ENCODE measurements at places on chromosomes 1 and 21.

DNA sequence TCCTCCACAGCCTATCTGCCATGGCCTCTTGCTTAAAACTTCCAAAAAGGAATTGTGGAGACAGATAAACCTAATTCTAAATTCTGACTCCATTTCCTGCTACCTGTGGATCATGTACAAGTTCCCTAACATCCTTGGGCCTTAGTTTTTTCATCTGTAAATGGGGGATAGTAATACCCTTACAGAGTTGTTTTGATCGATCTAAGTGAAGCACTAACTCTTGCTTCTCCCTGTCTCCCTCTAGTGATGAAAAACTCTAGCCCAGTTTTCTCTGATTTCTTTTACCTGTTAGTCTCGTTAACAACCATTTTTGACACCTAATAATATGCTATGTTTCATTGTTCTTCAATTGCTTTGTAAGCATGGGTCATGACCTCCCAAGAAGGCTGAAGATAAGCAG lies 65.9 kb downstream of the TM2D1 start:
- peak; percentile 10 for DNase-seq

DNA sequence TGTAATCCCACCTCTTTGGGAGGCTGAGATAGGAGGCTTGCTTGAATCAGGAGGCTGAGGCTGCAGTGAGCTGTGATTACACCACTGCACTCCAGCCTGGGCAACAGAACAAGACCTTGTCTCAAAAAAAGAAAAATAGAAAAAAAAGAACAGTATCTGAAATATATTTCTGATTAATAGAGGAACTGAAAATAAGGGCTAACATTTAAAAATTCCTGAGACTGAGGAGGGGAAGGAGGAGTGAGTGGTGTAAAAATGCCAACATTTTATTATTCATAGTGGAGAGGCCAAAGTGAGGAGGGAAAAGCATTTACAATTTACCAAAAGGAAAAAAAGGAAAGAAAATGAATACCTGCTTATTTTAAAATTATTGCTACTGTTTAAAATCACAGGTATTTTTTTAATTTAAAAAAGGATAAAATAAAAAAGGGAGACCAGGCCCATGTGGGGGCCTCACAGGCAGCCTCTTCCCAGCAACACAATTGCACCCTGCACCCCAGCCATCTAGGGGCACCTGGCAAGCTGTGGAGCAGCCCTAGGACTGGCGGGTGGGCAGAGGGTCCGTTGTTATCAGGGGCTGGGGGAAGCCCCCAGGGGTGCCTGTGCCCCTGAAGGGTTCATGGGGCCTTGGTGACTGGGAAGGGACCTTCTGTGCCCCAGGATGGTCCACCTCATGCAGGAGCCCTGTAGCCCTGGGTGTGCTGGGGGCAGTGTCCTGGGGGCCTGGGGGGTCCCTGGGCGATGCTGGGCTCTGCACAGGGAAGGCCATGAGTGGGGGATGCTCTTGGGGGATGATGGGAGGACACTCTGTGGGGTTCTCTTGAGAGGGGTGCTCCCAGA lies 34.8 kb upstream of the ADARB1 start:
- DNase-seq, result no peak

GRCh38 chr1:221751226-221751887 lies 9.5 kb upstream of the DUSP10 start:
- DNase-seq, result no peak

DNA sequence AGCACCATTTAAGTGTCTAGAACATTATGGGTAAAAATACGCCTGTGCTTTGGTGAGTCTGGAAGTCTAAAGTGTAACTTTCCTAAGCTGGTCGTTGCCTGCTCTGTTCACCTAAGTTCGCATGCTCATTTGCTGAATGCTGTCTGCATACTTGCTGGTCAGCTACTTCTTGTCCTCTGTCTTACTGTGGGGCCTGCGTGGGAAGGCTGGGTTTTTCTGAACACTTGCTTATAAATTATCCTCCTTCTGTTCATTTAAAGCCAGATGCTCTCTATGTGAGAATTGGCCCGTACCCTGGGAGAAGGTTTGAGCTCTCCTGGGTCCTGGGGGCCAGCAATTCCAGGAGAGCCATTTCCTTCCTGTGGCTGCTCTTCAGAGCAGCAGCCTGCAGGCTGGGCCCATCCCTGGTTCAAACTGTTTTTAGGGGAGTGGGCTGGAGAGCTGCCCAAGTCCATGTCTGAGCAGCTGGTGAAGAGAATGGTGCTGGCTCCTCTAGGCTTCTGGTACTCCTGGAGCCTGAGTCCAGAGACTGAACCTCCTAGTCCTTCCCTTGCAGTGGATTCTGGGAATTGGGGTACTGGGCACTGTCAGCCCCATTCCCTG lies 75.7 kb downstream of the GALNT2 start:
- no peak for DNase-seq

GRCh38 chr1:83776913-83777757 lies 221.8 kb downstream of the TTLL7 start:
- DNase-seq, result no peak

GRCh38 chr1:23403038-23403336 lies 21.6 kb downstream of the TCEA3 start:
- peak; percentile 92 for DNase-seq
